ENCODE measurements at places on chromosomes 2 and 18. TPM values are rescaled to one million over a fixed set of nuclear protein-coding genes. Genes with fewer than 3 reads are reported as not detected.

Gene WDR75
- total RNA-seq, result 68.8 TPM

Gene DNER
- not detected for total RNA-seq

Gene ZC3H15
- total RNA-seq, result 87.1 TPM

Gene IL1R2
- total RNA-seq, result 35.6 TPM

Gene HOXD8
- total RNA-seq, result not detected

Gene RESP18
- not detected for total RNA-seq

Gene MDH1B
- total RNA-seq, result 0.74 TPM

Gene IMMT
- 170 TPM for total RNA-seq

Gene ACKR3
- 1.2 TPM for total RNA-seq

Gene CYS1
- 0.07 TPM for total RNA-seq

Gene LYPD6B
- total RNA-seq, result not detected

Gene ARHGAP25
- 87.7 TPM for total RNA-seq

Gene EGR4
- 0.34 TPM for total RNA-seq

Gene NFU1
- total RNA-seq, result 37.8 TPM

Gene GLB1L
- total RNA-seq, result 4.9 TPM

Gene GRP
- not detected for total RNA-seq

Gene ASXL3
- not detected for total RNA-seq

Gene MC5R
- total RNA-seq, result not detected

Gene TNFRSF11A
- 6.1 TPM for total RNA-seq

Gene MOGAT1
- total RNA-seq, result not detected

Gene LRP1B
- not detected for total RNA-seq

Gene PID1
- not detected for total RNA-seq

Gene PLGLB1
- total RNA-seq, result 0.48 TPM

Gene C2orf80
- not detected for total RNA-seq

Gene CCDC93
- 24.9 TPM for total RNA-seq

Gene LYG1
- 0.29 TPM for total RNA-seq

Gene UGT1A7
- total RNA-seq, result not detected

Gene TRIB2
- total RNA-seq, result 4.9 TPM

Gene SPATA3
- total RNA-seq, result 0.53 TPM

Gene GULP1
- not detected for total RNA-seq

Gene NR4A2
- total RNA-seq, result 9.3 TPM

Gene ACMSD
- total RNA-seq, result not detected

Gene ARHGEF4
- total RNA-seq, result 0.58 TPM

Gene COX5B
- total RNA-seq, result 217 TPM

Gene EVX2
- total RNA-seq, result not detected

Gene RFX8
- 0.90 TPM for total RNA-seq

Gene ARMC9
- 3.0 TPM for total RNA-seq

Gene CHST10
- total RNA-seq, result 3.6 TPM
